ENCODE measurements at places on chromosomes 4 and X.

DNA sequence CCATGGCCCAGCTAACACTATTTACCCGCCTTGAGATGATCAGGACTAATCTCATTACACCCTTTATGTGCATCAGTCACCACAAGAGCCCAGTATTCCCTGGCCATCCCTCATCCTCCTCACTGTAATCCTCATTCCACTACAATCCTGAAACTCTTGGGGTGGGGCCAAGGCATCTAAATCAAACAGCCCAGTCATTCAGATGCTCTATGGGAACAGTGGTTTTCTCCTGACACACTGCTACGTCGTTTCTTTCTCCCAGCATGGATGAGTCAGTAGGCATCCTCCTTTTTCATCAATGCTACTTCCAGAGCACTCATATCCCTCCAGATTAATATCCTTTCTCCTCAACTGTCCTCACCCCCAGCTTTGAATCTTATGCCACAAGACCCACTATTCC is 5.6 kb downstream of the SDAD1 start:
- peak; percentile 80 for DNase-seq

DNA sequence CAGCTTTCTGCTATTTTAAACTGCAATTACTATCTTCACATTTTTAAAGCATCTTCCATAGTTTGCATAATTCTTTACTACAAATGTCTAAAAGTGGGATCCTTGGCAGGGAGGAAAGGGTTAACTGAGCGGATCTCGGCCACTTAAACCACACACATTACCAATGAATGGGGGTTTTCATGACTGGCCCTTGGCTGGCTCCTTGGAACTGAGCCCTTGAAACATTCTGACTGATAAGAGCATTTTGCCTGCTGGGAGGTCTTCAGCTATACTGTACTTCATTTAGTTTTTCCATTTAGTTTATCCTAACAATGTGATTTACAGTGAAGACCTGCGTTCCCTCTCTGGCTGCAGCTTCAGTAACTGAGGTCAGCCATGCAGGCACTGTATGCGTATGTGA is 31.7 kb upstream of the MFAP3L start:
- DNase-seq, result no peak

- peak; percentile 93 for DNase-seq
Observed at GRCh38 chr4:40662962-40663604, 33.4 kb upstream of the RBM47 start.

- DNase-seq, result peak; percentile 30
Observed at GRCh38 chr4:173417833-173418232, 18.9 kb upstream of the SCRG1 start.

- DNase-seq, result peak; percentile 52
Observed at GRCh38 chrX:27964432-27964831, 16.8 kb downstream of the DCAF8L1 start.

DNA sequence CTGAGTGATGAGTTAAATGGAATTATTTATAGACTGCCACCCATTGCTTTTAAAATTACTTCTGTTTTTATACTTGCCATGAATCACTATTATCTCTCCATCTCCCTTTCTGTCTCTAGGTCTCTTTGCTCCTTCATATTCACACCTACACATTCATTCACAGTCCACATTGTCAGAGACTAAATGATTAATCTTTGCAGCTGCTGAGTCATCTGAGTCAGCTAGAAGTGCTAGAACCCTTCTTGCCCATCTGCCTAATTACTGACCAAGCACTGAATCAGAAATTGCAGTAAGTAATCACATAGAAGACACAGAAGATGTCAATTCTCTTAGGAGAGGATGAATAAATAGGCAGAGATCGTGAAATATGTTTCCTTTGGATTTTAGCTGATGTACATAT is 31.6 kb upstream of the RPS6KA6 start:
- DNase-seq, result peak; percentile 55

- DNase-seq, result no peak
Observed at GRCh38 chrX:34406580-34406979, 250.5 kb downstream of the TMEM47 start.

GRCh38 chr4:146428298-146428697 is 93.4 kb downstream of the SLC10A7 start:
- no peak for DNase-seq

- no peak for DNase-seq
Observed at GRCh38 chr4:3427706-3428446, 13.9 kb upstream of the HGFAC start.

GRCh38 chr4:165464376-165464775 is 85.6 kb downstream of the CPE start:
- DNase-seq, result no peak

- no peak for DNase-seq
Observed at GRCh38 chr4:106717091-106717490, 319.0 kb downstream of the DKK2 start.

DNA sequence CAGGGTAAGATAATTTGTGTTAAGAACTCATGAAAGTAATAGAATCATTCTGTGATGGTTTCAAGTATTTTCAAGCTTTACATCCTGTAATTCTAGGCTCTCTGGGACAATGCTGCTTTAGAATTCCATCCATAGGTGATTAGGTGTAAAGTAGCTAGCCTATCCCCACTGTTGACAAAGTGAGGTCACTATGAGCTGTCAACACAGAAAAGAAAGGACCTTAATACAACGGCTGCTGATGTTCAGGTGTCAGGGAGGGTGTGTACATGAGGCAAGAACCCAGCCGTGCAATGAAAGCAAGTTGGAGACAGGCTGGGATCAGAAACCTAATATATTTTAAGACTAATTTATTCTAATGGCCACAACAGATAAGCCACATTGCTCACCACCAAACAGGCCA is 36.8 kb upstream of the SH3RF1 start:
- peak; percentile 92 for DNase-seq

DNA sequence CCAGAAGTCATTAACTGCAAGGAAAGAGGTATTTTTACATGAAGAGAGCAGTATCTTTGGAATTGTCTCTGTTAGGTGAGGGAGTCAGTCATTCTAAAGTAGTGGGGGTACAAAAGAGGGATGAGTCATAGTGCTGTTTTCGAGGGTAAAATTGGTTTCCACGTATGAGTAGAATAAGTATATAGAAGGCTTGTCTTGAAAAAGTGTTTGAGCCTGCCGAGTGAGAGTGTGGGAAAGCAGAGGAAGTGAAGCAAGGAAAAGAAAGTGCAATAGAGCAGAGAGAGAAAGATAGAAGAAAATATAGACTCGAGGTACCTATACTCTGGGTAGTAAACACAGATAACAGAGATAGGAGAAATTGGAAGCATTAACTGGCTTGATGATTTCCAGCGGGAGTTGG is 696.4 kb downstream of the DMD start:
- DNase-seq, result no peak

DNA sequence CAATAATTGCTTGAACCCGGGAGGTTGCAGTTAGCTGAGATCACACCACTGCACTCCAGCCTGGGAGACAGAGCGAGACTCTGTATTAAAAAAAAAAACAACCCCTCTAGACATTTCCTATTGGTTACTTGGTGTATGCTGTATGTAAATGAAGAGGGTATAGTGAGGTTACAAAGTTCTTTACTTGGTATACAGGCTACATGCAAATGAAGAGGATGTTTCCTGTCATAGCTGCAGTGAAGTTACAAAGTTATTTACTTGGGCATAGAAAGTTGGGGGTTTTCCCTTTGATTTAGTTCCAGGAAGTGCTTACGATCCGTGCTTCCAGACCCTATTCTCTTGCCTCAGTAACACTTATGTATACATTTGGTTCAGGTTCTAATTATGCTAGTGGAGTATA is 38.4 kb upstream of the CLNK start:
- DNase-seq, result no peak

- no peak for DNase-seq
Observed at GRCh38 chrX:51837921-51838320, 55.5 kb upstream of the MAGED1 start.
